ENCODE measurements at places on chromosomes 5 and 9.

DNA sequence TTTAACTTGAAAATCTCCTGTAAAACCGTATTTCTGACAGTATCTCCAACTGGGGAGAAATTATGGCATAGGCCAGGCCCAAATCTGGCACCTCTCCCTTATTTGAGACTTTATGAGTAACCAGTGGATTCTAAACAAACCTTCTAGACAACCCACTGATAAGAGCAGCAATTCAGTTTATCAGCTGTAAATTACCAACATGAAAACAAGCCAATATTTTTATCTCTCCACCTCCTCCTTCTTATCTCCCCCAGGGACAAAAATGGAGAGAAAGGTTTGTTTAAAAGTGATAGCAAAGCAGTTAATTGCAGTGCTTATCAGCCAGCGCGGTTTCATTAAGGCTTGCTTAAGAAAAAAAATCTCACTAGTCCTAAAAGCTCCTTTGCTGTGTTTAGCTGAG lies 53.8 kb downstream of the KCNV2 start:
- no peak for DNase-seq

DNA sequence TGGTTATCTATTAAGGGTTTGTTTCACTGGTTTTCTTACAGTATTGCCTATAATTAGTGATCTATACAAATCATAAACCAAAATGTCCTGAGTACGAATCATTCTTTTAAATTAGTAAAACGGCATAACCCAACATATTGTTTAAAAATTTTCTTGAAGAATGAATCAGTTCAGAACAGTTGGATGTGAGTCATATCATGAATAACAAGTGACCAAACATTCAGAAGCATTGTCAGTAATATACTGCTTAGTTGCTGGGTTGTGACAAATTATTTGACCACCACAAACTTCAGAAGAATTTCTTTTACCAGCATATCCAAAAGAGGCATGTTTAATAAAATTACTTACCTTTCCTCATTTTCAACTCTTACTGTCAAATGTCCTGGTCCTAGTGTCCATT lies 111.2 kb downstream of the UNC13B start:
- DNase-seq: no peak

GRCh38 chr5:166031926-166032325 lies 2259.5 kb upstream of the WWC1 start:
- no peak for DNase-seq

DNA sequence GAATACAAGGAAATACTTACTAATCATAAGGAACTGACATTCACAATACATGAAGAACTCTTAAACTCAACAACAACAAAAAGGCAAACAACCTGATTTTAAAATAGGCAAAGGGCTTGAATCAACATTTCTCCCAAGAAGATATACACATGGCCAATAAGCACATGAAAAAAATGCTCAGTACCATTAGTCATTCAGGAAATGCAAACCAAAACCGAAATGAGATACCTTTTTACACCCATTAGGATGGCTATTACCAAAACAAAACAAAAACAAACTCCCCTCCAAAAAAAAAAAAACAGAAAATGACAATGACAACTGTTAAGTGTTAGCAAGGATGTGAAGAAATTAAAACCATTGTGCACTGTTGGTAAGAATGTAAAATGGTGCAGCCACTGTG lies 104.1 kb upstream of the ZNF462 start:
- no peak for DNase-seq

All from activated CD4-positive, alpha-beta T cell treated with anti-CD3 and anti-CD28 coated beads for 24 hours (primary cell).